ENCODE measurements at places on chromosomes 12 and 14. TPM values are rescaled to one million over a fixed set of nuclear protein-coding genes. Genes with fewer than 3 reads are reported as not detected.

SERPINA10 gene
- total RNA-seq, result not detected

COCH gene
- 6.4 TPM for total RNA-seq

DNA sequence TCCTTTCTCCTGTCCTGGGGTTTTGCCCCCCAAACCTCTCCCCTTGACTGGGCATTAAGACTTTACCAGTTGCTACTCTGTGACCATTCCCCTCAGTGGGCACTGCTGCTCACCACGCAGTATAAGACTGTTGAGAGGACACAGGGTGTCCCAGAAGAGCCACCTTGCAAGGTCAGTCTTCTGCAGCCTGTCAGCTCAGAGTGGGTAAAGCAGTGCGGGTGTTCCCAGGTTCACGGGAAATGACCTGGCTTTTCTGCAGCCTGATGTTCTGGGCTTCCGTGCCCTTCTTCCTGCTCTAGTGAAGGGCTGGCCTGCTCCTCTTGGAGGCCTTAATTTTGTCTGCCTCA lies 34.2 kb downstream of the KCNA1 start:
- DNase-seq, result no peak

- no peak for DNase-seq
Observed at GRCh38 chr12:402029-402389, 565 bp downstream of the CCDC77 start.

DNA sequence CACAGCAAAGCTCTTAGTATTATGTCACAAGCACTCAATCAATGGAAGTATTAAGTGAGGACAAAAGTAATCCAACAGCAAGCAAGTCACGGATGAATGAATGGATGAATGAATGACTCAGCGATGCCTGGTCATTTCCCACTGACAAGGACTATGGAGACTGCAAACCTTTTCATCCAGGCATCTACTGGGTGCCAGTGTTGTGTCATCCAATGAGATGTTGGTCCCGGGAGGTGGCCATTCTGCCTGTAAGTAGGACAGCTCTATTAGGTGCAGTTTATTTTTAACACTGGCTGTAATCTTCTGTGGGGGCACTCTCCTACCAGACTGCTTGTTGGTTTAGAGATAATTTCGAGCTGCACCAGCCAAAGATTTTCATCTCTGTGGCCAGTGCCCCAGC lies 39.4 kb downstream of the STAB2 start:
- DNase-seq, result no peak

DNA sequence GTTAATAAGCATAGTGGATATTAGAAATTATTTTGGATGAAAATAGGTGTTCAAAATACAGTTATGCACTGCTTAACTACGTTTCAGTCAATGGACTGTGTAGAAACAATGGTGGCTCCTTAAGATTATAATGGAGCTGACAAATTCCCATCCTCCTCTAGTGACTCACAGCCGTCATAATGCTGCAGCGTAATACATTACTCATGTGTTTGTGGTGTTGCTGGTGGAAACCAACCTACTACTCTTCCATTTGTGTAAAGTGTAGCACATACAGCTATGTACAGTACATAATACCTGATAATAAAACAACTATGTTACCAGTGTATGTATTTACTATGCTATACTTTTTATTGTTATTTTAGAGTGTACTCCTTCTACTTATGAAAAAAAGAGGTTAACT lies 111.2 kb upstream of the TMCC3 start:
- DNase-seq, result no peak

- no peak for DNase-seq
Observed at GRCh38 chr12:127400221-127400620, 866.7 kb upstream of the TMEM132C start.

- no peak for DNase-seq
Observed at GRCh38 chr12:91609283-91609682, 426.7 kb upstream of the DCN start.

- no peak for DNase-seq
Observed at GRCh38 chr12:101733166-101733565, 6.1 kb downstream of the SYCP3 start.

DNA sequence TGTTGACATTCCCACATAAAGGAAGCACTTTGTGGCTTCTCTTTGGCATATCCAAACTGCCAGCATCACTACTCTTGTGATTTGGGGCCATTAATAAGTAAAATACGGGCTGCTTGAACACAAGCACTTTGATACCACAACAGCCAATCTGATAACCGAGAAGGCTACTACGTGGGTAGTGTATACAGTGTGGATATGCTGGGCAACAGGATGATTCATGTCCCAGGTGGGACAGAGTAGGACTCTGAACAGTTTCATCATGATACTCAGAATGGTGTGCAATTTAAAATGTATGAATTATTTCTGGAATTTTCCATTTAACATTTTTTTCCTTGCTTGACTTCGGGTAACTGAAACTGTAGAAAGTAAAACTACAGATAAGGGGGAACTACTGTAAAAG lies 225.0 kb upstream of the DDHD1 start:
- no peak for DNase-seq

DNA sequence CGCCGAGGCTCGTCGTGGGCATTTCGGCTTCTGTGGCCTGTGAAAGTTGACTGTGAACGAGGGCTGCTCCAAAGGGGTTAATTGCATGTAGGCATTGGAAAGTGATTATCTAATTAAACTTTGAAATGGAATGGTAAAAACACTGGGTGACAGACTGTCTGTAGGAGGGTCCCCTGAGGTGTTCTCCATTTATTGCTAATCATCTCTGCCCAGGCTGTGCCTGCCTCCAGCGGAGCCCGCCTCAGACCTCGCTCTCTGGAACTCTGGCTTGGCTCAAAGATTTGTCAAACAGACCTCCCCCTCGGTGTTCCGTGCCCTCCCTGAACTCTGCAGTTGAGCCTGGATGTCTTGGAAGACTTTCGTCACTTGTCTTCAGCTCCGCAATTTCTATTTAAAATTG lies 50.2 kb upstream of the VRK1 start:
- no peak for DNase-seq
